Uterus (tissue), 4 donors: ENCODE measurements at places on chromosomes 2 and 18. TPM values are rescaled to one million over a fixed set of nuclear protein-coding genes. Genes with fewer than 3 reads are reported as not detected.

- no peak for DNase-seq
Observed at GRCh38 chr2:238862701-238863100, 14.8 kb downstream of the TWIST2 start.

Gene MDH1B
- total RNA-seq = 1.3 TPM

- DNase-seq = no peak
Observed at GRCh38 chr2:51297488-51297887, 265.6 kb upstream of the NRXN1 start.

- peak; percentile 43 for DNase-seq
Observed at GRCh38 chr2:70087702-70088597, 673 bp downstream of the PCBP1 start.

DNA sequence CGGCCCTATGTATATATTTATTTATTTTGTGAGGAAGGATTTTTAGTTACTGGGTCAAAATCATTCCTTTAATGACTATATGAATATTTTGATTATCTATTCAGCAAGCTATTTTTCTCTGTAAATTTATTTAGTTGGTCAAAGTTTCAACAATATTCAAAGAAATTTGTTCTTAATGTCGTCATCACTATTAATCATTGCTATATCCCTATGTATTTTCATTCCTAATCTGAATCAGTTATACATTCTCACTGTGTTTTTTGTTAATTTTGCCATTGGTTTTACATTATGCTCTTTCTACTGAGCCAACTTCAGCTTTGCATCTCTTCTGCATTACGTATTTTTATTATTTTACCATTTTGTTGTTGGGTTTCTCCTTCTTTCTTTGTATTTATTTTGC lies 105.7 kb downstream of the CCDC178 start:
- DNase-seq = no peak

Gene PARD3B
- total RNA-seq = 21.8 TPM
